Thoracic aorta (tissue), 2 donors: ENCODE measurements at places on chromosomes 16 and 17. TPM values are rescaled to one million over a fixed set of nuclear protein-coding genes. Genes with fewer than 3 reads are reported as not detected.

Gene TMEM98
- 87.1 TPM for total RNA-seq

Gene CDRT15L2
- total RNA-seq: not detected

Gene SGSH
- total RNA-seq: 51.8 TPM

Gene CA4
- total RNA-seq: 4.3 TPM

Gene OR2C1
- total RNA-seq: not detected

Gene BLMH
- 34.6 TPM for total RNA-seq

Gene FOXC2
- total RNA-seq: 60.7 TPM

Gene P3H4
- total RNA-seq: 20.7 TPM

Gene KREMEN2
- total RNA-seq: not detected

Gene SEZ6
- total RNA-seq: not detected

Gene KRT24
- total RNA-seq: not detected

Gene ZG16B
- total RNA-seq: not detected

Gene ABI3
- total RNA-seq: 8.9 TPM

Gene HSPB9
- total RNA-seq: not detected

Gene FNDC8
- not detected for total RNA-seq

Gene SPATA22
- not detected for total RNA-seq

Gene SLC12A3
- total RNA-seq: not detected

Gene CUEDC1
- 93.1 TPM for total RNA-seq

Gene EIF5A
- 118 TPM for total RNA-seq

Gene EVI2B
- total RNA-seq: 18.5 TPM

Gene MAZ
- total RNA-seq: 73.0 TPM

Gene DUS2
- 5.3 TPM for total RNA-seq

Gene ZNF785
- 10.9 TPM for total RNA-seq

Gene KRT39
- total RNA-seq: not detected

Gene COX11
- 52.6 TPM for total RNA-seq

Gene SYT17
- 1.8 TPM for total RNA-seq

Gene CHTF18
- 10.2 TPM for total RNA-seq

Gene PSME3IP1
- total RNA-seq: 39.1 TPM

Gene KCNJ16
- total RNA-seq: not detected

Gene LLGL1
- total RNA-seq: 17.1 TPM

Gene CCL1
- not detected for total RNA-seq

Gene SDR42E2
- total RNA-seq: not detected

Gene PRR29
- total RNA-seq: not detected

Gene HOXB8
- total RNA-seq: 1.4 TPM

Gene CDH5
- total RNA-seq: 40.0 TPM

Gene ZPBP2
- not detected for total RNA-seq
